ENCODE measurements at places on chromosomes 7 and 10.

- DNase-seq = peak; percentile 11
Observed at GRCh38 chr7:127382301-127383085, 10.0 kb downstream of the ZNF800 start.

DNA sequence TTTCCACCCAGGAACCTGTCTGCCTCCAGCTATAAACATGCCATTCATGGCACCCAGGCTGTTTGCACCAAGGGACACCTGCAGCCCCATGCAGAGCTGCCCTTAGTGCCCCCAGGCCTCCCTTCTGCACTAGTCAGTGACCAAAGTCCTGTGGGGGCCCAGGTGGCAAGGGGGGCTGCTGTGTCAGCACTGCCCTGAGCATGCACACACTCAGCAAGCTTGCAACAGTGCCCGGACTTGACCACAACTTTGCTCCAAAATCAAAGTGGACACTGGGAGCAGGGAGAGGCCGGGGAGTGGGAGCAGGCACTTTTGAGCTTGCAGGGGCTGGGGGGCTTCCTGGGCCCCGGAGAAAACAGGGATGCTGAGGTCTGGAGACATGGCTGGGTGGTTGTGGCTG lies 192.9 kb upstream of the MBL2 start:
- DNase-seq = no peak

DNA sequence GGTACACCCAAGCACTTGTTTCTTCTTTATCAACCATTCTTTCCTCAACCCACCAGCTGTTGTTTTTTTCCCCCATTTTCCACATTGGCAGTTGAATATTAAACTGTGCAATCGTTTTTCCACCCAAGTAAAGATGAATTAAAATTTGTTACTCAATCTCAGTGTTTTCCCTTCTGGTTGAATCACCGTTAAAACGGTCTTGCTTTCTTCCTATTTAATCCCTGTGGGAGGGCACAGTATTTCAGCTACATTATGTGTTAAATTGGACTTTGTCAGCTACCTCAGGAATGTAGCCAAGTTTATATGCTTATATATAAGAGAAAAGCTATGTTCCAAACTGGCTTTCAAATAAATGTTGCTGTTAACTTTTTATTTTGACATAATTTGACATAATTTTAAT lies 19.9 kb downstream of the SLC35G1 start:
- DNase-seq = no peak

DNA sequence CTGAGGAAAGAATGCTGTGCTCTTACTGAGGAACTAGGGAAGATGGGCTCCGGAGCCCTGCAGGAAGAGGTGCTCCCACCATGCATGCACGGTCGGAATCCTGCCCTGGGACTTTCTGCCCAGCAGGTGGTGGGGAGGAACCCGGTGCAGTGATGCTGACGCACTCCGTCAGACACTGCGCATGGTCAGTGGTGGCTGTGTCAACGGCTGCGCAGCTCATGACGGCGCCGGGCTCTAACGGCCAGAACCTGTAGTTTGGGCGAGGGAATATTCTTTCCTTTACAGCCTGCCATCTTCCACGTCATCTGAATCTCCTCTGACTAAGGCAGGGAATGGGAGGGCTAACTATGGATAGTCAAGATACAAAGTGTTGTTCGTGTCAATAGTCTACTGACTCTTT lies 189.2 kb upstream of the MGMT start:
- no peak for DNase-seq

- peak; percentile 53 for DNase-seq
Observed at GRCh38 chr10:6145166-6145987, 56.5 kb downstream of the RBM17 start.

GRCh38 chr7:108515630-108516029 lies 10.3 kb downstream of the PNPLA8 start:
- peak; percentile 10 for DNase-seq

GRCh38 chr7:138608275-138608674 lies 92.9 kb downstream of the SVOPL start:
- peak; percentile 49 for DNase-seq

- DNase-seq = no peak
Observed at GRCh38 chr10:115503546-115503945, 410.4 kb downstream of the ATRNL1 start.

DNA sequence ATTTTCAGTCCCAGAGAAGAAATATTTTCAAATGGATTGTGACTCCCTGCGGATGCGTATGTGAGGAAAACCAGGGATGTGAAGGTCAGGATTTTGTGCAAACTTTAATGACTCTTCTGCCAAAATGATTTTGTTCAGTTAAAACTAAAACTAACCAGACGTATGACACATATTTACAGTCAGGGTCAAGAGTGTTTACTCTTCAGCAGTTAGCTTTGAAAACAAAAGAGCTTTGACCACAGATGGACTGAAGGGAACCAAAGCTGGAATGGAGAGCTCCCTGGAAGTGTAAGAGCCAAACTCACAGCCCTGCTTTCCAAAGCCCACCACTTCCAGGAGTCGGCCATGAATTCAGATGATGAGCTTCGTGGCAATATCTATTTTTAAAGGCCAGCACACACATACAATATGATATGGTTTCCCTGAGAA lies 15.5 kb downstream of the SVIL start:
- DNase-seq = no peak

GRCh38 chr7:57256637-57257375 lies 124.6 kb upstream of the ZNF479 start:
- no peak for DNase-seq

- no peak for DNase-seq
Observed at GRCh38 chr10:78851647-78852046, 217.1 kb upstream of the ZMIZ1 start.

DNA sequence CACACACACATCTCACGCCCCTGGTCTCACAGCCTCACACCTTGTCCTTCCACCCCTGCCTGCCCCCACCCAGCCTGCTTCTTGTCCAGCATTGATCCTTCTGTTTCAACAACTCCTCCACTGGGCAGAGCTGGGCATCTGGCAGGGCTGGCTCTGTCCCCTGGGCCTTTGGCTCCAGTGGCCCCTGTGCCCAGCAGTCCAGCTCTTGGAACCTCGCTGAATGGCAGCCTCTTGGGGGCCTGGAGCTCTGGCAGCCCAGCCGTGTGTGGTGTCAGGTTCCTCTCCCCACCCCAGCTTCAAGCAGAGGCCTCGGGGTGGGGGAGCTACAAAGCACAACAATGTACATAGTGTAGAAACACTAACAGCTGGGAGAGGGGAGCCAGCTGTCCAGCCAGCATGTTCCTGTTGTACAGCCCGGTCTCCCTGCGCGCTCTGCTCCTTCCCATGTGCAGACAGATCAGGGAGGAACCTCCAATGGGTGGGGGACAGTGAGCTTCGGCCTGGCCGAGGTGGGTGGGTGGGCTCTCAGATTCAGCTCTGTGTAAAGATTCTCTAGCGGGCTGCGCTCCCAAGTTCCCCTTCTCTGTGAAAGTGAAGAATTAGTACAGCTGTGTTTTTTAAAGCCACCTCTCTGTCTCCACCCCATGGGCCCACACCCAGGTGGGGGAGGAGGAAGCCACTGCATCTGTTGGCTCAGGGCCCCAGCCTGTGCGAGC lies 19.4 kb downstream of the ZMIZ2 start:
- peak; percentile 75 for DNase-seq

DNA sequence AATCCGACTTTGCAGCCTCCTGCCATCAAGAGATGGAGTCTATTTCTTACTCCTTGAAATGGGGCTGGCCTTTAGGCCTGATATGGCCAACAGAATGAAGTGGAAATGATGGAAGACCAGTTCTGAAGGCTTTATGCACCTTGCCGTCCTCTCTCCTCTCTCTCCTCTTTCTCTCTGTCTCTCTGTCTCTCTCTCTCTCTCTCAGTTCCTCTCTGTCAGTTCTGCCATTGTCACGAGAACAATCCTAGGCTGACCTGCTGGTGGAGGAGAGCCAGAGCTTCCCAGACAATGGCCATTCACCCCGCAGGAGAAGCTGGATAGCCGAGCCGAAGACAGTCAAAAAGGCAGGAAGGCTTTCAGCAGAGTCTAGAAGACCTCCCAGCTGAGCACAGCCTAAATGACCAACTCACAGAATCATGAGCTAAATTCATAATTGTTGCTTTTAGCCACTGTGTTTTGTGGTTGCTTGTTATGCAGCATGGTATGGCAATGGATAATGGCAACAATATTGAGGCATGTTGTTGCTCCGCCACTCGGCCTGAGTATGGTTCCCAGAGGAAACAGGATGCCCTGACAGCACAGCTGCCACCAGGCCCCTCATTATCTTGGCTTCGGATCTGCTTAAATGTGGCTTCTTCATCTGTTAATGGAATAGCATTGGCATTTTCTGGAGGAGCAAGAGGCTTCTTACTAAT lies 35.5 kb downstream of the FRMPD2 start:
- DNase-seq = no peak
